ENCODE measurements at places on chromosomes 6 and 20.

DNA sequence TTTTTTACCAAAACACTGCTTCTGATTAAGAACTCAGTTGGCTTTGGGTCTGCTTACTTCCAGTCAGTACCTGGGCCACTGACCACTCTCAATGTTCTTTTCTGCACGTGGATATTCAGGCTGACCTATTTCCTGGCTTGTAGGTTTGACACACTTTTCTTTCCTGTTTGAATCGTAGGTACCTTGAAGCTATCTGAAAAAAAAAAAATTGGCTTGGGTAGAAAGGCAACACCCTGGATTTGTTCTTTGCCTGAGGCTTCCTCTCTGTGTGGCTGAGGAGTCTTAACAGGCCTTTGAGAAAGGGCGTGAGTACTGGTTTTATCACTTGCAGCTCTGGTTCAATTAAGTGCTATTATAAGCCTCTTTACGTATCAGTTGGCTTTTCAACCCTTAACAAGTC is 60.6 kb upstream of the IL20RA start:
- no peaks in the 10 kb centered on the region for H3K27me3 ChIP-seq
- no peak for DNase-seq
- no peak overlapping the region for H3K27ac ChIP-seq
- no peaks in the 10 kb centered on the region for H3K36me3 ChIP-seq
- no peak overlapping the region for H3K4me3 ChIP-seq

- H3K27me3 ChIP-seq: no peaks in the 10 kb centered on the region
- H3K27ac ChIP-seq: no peak overlapping the region
- no peaks in the 10 kb centered on the region for H3K4me1 ChIP-seq
These were observed 30.8 kb downstream of the ISM1 start for GRCh38 chr20:13251904-13252297.

- H3K4me1 ChIP-seq: no peaks in the 10 kb centered on the region
- H3K27ac ChIP-seq: no peak overlapping the region
- no peaks in the 10 kb centered on the region for H3K27me3 ChIP-seq
- no peak for DNase-seq
- no peak overlapping the region for H3K4me3 ChIP-seq
These were observed 24.7 kb downstream of the GJA1 start for GRCh38 chr6:121460170-121460569.

DNA sequence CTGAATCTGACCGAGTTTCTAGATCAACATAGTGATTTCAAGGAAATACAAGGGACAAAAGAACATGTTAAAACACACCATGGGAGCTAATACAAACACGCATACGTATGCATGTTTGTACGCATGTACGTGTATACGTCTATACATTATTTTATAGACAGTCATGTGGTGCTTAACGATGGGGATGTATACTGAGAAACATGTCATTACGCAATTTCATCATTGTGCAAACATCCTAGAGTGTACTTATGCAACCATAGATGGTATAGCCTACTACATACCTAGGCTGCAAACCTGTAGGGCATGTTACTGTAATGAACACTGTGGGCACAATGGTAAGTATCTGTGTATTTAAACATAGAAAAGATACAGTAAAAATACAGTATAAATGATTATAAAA is 25.0 kb upstream of the NELFCD start:
- H3K4me3 ChIP-seq: no peak overlapping the region
- H3K4me1 ChIP-seq: no peaks in the 10 kb centered on the region
- no peak overlapping the region for H3K27ac ChIP-seq

GRCh38 chr6:52416629-52417151 is 3.5 kb upstream of the EFHC1 start:
- H3K27ac ChIP-seq: peak overlapping the region; percentile 82
- H3K4me3 ChIP-seq: no peak overlapping the region
- H3K27me3 ChIP-seq: no peaks in the 10 kb centered on the region
- DNase-seq: peak; percentile 61

DNA sequence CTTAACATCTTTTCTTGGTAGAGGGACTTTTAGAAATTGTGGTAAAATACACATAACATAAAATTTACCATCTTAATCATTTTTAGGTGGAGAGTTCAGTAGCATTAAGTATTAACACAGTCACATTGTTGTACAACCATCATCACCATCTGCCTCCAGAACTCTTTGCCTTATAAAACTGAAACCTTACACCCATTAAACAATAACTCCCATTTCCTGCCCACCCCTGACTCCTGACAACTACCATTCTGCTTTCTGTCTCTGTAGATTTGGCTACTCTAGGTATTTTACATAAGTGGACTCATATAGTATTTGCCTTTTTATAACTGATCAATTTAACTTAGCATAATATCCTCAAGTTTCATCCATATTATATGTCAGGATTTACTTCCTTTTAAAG is 88.7 kb downstream of the ZHX3 start:
- no peaks in the 10 kb centered on the region for H3K27me3 ChIP-seq
- H3K27ac ChIP-seq: no peak overlapping the region
- peaks cover 18% of the 10 kb centered on the region for H3K4me1 ChIP-seq
- H3K4me3 ChIP-seq: no peak overlapping the region

GRCh38 chr6:142088858-142089216 is 43.9 kb upstream of the GJE1 start:
- peak overlapping the region; percentile 6 for H3K4me3 ChIP-seq
- peak; percentile 60 for DNase-seq
- no peaks in the 10 kb centered on the region for H3K36me3 ChIP-seq
